ENCODE measurements at places on chromosomes 2 and 18.

- no peak for DNase-seq
Observed at GRCh38 chr2:158921599-158922408, 46.6 kb upstream of the TANC1 start.

GRCh38 chr2:174635776-174636404, 38.3 kb upstream of the WIPF1 start:
- DNase-seq, result no peak

GRCh38 chr18:45034179-45034578, 353.5 kb downstream of the SETBP1 start:
- no peak for DNase-seq

GRCh38 chr2:175195012-175195411, 13.5 kb upstream of the ATP5MC3 start:
- no peak for DNase-seq

DNA sequence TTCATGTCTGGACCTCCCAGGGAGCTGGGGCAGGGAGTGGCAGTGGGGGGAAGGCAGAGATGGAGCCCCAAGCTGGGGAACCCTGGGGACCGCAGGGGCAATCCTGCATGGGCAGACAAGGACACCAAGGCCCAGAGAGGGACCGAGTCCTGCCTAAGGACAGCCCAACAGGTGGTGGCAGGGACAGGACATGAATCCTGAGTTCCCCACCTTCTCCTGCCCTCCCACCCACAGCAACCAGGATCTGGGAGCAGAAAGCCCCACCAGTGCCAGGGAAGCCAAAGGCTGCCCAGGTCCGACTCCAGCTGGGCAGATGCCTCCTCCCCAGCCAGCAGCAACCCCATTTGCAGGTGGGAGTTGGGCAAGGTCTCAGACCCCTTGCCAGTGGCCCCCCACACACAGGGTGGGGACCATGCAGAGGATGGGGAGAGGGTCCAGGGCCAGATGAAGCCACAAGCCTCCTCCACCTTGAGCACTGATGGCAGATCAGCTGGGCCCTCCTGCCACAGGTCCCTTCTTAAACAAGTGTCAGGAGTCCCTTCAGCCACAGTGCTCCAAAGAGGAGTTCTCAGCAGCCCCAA, 6.3 kb downstream of the ADRA2B start:
- DNase-seq, result no peak

DNA sequence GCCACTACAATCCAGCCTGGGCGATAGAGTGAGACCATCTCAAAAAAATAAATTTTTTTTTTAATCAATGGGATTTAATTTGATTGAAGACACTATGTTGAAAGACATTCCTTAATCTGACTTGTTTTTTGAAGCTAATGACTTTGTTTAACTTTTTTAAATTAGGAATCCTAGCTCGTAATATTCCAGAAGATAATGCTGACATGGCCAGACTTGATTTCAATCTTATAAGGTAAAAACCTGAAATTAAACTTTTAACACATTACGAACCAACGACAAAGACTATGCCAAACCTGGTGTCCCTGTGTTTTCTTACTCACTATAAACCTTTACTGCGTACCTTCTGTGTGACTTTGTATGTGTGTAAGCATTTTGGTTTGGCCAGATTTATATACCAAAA, 7.6 kb downstream of the ATIC start:
- DNase-seq, result no peak

- no peak for DNase-seq
Observed at GRCh38 chr2:233593201-233593600, 24.2 kb upstream of the UGT1A8 start.

GRCh38 chr2:148812306-148812705, 62.7 kb upstream of the KIF5C start:
- DNase-seq, result no peak

DNA sequence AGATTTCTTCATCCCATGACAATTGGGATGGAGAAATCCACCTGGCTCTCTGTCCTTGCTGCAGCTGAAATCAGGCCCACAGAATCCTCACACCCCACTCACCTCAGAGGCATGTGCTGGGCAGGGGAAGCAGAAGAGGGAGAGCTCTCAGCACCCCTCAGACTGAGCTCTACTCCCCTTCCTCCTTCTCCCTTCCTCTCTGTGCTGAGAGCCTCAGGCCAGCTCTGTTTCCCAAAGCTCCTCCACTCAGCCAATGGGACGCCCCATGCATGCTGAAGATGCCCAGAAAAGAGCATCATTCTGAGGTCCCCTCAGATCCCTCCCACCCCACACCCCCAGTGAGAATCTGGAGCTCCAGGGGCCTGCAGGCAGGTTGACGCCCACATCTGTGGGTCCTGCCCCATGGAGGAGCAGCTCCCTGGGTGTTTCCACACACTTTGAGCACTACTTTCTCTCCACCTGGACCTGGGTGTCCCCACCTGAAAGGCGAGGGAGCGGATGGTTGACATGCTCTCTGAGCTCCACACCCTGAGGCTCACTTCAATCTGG, 637.7 kb upstream of the ID2 start:
- DNase-seq, result no peak

- no peak for DNase-seq
Observed at GRCh38 chr18:27794181-27794926, 382.6 kb downstream of the CDH2 start.

- no peak for DNase-seq
Observed at GRCh38 chr18:2508155-2508554, 63.1 kb downstream of the METTL4 start.

GRCh38 chr2:101722864-101723263, 25.4 kb downstream of the MAP4K4 start:
- no peak for DNase-seq

GRCh38 chr2:170771421-170771937, 1.3 kb downstream of the ERICH2 start:
- no peak for DNase-seq

GRCh38 chr2:1806254-1806653, 61.9 kb upstream of the PXDN start:
- DNase-seq, result no peak

GRCh38 chr2:207660994-207661393, 35.8 kb upstream of the METTL21A start:
- no peak for DNase-seq

DNA sequence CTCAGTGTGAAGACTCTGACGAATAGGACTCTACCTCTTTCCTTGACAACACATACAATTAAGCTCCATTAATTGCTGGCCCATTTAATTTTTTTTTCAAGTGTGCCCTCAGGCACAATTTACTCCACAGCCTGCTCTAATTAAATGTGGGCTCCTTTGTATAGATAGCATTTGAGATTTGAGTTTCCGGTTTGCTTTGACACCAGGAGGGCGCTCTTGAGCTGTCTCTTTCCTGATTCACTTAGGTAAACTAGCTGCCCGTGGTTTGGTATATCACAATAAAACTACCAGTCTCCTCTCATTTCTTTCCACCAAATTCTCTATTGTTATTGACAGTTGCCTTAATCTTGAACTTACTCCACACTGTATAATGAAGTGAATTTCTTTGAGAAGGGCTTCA, 666.0 kb downstream of the DSC3 start:
- no peak for DNase-seq

Data from activated T-cell treated with anti-CD3 and anti-CD28 coated beads, Interleukin-2, amount 50 U/mL, for 1 hour (primary cell).